ENCODE measurements at places on chromosomes 6 and 20.

DNA sequence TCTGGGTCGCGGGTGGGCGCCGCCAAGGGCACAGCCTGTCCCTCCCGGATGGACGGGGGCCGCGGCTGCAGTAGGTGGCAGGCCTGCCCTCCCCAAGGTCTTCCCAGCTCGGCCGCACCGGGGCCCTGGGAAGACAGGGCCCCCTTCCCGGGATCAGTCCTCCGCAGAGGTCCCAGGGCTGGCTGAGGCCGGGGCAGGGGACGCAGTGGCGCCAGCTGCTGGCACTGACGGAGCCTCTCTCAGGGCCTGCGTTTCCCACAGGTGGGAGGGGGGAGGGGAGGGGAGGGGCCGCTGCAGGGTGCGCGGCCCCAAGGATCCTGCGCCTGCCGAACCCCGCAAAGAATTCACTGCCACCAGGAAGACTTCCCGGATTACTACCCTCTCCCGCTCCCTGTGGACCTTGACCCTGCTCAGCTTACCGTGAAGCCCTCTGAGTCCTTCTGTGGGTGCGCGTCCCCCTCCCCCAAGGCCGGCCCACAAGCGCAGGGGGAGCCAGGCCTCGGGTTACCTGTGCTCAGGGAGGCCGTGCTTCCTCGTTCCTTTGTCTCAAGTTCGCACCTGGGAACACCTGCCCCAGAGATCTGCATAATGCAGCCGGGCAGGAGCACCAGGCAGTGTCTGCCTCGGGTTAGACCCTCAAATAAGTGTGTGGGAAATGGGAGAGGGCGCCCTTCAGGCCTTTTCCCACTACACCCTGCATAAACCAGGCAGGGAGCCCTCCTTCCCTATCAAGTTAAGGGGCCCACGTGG is 5.1 kb downstream of the LZTS3 start:
- DNase-seq, result peak; percentile 80

- DNase-seq, result no peak
Measured at GRCh38 chr6:158565122-158565429, 5.2 kb downstream of the TMEM181 start.

DNA sequence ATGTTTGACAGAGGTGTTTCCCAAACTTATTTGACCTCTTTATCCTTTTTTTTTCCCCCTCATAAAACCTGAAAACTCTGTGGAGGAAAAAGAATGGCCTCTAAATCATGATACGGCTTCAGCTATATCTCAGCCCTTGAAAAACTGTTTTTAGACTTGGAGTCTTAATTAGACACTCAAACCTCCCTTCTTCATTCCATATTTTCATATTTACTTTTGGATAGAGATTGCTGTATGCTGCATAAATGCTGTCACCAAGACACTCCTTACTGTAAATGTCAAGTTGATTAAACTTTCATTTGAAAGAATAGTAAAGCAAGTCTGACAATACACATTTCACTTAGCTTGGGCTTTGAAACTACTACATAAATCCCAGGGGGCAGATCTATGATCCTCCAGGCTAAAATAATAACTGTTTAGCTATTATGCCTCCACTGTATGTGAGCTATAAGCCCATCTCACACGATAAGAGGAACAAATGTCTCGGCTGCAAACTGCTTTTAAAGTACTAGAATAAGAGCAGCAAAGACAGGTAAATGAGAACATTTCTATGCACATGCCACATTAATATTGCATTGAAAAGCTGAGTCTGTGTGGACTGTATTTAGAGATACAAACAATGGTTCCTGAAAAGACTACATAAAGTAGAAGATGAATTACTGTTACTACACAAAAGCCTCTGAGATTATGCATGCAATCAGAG is 141.3 kb upstream of the HMGN3 start:
- DNase-seq, result no peak

DNA sequence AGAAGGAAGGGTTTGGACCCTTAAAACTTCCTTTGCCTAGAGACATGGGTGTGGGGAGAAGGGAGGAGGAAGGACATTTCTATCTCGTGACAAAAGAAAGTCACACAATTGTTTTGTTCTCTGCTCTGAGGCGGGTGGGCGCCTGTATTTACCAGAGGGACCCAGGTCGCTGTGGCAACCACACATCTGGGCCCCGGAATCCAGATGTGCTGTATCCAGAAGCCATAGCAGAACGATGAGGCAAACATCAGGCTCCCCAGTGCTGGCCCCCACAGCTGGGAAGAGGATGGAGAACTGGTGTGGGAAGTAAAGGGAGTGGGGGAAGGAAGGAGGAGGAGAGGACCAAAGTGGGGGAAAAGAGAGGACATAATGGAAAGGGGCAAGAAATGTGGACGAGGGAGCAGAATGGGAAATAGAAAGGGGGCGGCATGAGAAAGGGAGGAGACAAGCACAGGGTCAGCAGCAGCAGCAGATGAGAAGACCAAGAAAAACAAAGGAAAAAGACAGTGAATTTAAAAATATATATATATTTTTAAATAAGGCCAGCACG is 3.4 kb upstream of the TNXB start:
- DNase-seq, result no peak

DNA sequence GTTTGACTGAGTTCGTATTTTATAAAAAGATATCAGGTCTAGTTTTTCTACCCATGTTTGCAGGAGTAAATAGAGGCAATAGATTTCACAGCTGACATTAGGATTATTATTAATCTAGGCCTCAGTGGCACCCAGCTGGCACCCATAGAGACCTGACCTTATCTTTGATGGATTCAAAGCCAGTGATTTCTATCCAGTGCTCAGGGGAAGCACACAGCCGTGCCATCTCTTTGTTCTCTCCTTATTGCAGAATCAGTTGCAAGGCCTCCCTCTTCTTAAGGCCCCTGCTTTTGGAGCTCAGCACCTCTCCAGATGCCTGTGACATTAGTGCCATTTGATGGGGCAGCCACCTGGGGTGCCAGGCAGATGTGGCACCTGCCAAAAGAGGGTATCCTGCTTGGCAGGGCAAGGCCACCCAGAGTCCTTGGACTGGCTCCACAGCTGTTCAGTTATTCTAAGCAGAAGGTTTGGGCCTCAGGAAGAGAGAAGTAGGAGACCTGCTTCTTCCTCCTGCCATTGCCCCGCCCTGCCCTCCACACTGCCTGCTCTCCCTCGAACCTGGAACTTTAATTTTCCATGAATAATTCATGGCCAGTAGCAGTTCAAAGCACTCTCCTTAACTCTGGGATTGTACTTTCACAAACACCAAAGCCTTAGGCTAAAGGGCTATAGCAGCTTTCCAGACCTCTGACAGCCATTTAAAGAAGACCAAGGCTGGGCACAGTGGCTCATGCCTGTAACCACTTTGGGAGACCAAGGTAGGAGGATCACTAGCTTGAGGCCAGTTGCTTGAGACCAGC is 206.3 kb downstream of the ZDHHC14 start:
- no peak for DNase-seq

DNA sequence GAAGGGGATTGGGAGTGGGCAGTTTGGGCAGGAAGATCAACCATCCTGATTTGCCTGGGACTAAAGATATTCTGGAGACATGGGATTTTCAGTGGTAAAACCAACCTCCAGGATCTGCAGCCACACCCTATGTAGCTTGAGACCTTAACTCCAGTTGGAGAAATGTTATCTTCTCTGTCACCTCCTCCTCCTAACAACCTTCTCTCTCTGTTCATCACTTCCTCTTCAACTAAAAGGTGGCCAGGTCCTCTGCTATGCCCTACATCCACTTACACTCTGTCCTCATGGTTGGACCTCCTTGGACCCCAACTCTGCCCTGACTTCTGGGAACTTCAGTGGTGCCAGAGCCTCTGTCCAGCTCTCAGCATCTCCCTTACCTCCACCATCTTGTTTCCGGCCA is 42.0 kb upstream of the SLC9A8 start:
- no peak for DNase-seq

DNA sequence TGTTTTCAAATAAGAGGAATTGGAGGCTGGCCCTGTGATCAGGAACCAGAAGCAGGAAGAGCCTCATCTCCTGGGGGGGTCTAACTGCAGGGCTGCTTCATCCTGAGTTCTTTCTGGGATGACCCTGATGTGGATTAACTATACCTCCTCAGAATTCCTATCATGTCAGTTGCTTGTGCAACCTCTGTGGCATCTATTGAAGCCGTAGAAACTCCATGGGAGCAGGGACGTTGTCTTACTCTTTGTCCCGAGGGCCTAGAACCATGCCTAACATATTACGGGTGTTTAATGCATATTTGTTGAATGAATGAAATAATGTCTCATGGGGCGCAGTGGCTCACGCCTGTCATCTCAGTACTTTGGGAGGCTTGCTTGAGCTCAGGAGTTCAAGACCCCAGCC is 110.1 kb upstream of the AGPAT4 start:
- no peak for DNase-seq

GRCh38 chr6:142459271-142459670 is 157.5 kb downstream of the ADGRG6 start:
- DNase-seq, result no peak

- peak; percentile 12 for DNase-seq
Measured at GRCh38 chr6:143034689-143035334, 25.9 kb upstream of the AIG1 start.

All from NCI-H1417 (cell line).